ENCODE measurements at places on chromosomes 2 and 18.
A peak's percentile ranks its signal among the peaks of the same experiment; 100 is the strongest.

- no peak for DNase-seq
These were observed 359.5 kb upstream of the ETAA1 start for GRCh38 chr2:67037655-67038054.

- DNase-seq: no peak
These were observed 78.5 kb upstream of the CAB39 start for GRCh38 chr2:230634146-230634545.

DNA sequence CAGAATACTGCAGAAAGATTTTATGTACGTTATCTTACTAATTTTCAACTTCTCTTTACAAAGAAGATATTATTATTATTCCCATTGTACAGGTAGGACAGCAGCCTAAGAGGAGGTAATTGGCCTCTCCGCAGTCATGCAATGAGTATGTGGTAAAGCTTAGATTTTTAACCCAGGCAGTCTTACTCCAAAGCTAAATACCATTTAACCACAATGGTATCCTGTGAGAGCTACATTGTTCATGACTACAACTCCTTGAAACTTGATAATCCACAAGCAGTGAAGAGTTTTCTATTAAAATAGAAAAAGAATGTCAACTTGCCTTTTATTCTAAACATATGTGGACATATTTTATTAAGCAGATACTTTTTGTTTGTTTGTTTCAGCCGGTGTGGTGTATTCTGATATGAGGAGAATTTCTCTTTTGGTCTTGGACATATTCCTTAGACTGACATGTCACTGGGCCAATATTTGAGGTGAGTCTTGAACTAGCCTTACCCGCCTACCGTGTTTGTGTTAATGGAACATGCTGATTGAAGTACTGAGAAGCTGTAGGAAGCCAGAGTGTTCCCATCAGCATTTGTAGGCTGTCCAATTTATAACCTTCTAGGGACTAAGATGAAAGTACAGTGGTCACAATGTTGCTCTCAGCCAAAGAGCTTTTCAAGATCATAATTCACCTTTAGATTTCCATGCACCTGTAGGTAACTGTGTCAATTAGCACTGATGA, 293.9 kb upstream of the DCC start:
- no peak for DNase-seq

- no peak for DNase-seq
These were observed 186.7 kb downstream of the KLHL29 start for GRCh38 chr2:23571527-23572282.

DNA sequence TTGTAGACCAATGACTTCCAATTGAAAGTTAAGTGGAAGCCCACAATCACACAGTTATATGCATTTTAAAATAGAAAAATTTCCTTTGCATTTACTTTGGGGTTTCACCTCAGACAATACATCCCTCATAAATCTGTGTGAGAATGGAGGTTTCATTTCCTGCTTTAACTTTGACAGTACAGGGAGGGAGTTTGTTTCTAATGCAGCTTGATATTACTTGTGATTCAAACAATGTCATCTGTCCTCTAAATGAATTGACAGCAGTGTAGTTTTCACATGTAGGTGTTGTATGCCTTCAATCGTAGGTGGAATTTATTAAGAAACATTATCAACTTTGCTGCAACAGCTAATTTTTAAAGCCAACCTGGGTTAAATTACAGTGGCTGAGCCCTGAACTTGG, 75.2 kb downstream of the TMEFF2 start:
- no peak for DNase-seq

GRCh38 chr18:55592106-55592505, 4.1 kb upstream of the TCF4 start:
- no peak for DNase-seq

- no peak for DNase-seq
These were observed 7.7 kb downstream of the APOB start for GRCh38 chr2:21035974-21036707.

DNA sequence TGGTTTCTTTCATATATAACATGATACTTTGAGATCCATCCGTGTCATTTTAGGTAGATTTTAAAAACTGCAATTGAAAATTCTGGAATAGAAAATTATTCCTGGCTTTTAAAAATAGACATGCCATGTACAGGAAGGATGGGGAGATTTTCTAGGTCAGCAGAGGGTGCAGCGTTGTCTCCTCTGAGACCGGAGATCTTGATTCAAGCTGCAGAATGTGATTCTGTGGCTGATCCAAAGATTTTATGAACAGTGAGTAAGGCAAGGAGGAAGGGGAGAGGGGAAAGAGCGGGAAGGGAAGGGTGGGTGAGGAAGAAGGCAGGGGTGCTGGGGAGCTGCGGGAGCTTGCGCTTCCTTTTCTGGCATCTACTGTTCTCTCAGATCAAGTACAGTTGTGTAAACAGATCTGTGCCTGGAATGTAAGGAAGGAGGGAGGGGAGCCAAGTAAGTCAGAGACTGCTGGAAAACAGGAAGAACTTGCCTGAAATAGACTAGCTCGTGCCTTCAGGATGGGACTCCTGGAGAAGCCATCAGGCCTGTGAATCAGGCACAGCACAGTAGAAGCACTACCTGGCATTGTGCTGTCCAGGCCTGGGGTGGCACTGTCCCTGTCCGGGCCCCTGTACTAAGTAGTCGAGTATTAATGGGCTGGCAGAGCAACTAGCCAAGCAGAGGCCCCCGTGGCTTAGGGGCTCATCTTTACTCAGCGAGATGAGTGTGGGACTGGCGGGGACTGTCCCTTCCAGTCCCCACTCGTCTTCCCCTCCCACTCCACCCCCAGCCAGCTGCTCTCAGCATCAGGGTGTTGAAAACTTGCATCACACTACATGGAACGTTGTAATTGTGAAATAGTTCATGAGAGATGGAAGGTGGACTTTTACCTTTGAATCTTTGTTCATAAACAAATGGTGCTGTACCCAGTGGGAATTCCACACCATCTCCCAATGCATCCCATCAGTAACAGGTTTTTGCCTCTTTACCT, 163.5 kb downstream of the UXS1 start:
- DNase-seq: peak; percentile 63

GRCh38 chr2:233184669-233185068, 66.8 kb upstream of the ATG16L1 start:
- no peak for DNase-seq
